ENCODE measurements at places on chromosomes 5 and 9. TPM values are rescaled to one million over a fixed set of nuclear protein-coding genes. Genes with fewer than 3 reads are reported as not detected.
A peak's percentile ranks its signal among the peaks of the same experiment; 100 is the strongest.

DNA sequence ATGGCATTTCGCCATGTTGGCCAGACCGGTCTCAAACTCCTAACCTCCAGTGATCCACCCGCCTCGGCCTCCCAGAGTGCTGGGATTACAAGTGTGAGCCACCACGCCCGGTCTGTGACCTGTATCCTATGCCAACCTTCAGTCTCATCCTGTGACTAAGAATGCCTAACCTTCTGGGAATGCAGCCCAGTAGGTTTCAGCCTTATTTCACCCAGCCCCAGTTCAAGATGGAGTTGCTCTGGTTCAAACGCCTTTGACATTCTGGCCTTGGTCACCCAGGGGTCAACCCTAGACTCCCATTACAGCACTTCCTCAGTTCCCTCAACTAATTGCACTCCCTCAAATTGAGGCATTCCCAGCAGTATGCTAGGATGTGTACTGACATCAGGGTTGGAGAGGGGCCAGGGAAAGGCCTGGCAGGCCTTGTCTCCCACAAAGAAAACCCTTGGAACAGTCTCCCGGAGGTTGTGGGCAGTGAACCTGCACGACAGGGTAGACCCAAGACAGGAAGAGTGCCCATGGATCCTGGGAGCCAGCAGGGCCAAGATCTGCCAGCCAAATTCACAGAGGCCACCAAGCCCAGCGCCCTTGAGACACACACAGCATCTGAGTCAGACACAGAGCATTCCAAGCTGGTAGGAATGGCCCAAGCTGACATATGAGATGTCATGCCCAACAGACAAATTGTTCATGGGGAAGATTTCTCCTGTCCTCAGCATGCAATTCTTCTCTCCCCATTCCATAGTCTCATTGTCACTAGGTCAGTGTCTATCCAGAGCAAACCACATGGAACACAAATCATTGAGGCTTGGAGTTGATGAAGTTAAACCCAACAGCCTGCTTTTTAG, 24.9 kb upstream of the SMU1 start:
- no peak for DNase-seq

GRCh38 chr5:107378218-107378899, 292.4 kb downstream of the EFNA5 start:
- no peak for DNase-seq

DNA sequence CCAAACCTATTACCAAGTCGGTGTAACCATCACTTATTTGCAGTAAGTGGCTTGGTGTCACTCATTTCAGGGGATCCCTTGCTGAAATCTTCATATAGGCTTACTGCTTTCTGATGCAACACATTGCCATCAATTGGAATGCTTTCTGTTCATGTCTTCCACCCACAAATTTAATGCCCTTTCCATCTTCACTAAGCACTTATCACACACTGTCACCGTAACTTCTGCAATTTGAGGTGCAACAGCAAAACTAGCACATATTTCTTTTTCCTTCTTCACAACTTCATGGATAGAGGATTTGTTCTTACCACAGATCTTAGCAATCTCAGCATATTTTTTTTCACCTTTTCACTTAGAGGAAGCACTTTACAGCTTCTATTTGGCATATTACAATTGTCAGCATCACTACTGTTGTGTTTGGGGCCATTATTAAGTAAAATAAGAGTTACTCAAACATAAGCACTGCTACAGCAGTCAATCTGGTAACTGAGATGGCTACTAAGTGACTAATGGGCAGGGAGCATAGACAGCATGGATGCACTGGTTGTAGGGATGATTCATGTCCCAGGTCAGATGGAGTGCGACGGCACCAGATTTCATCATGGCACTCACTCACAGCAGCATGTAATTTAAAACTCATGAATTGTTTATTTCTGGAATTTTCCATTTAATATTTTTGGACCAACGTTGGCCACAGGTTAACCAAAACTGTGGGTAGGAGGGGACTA, 70.1 kb downstream of the PIP5K1B start:
- DNase-seq, result no peak

- no peak for DNase-seq
Measured at GRCh38 chr9:116905171-116905588, 218.1 kb downstream of the TRIM32 start.

GRCh38 chr5:172660974-172661373, 19.9 kb downstream of the NEURL1B start:
- DNase-seq, result no peak

- peak; percentile 47 for DNase-seq
Measured at GRCh38 chr5:179237770-179238627, 107.3 kb downstream of the ADAMTS2 start.

DNA sequence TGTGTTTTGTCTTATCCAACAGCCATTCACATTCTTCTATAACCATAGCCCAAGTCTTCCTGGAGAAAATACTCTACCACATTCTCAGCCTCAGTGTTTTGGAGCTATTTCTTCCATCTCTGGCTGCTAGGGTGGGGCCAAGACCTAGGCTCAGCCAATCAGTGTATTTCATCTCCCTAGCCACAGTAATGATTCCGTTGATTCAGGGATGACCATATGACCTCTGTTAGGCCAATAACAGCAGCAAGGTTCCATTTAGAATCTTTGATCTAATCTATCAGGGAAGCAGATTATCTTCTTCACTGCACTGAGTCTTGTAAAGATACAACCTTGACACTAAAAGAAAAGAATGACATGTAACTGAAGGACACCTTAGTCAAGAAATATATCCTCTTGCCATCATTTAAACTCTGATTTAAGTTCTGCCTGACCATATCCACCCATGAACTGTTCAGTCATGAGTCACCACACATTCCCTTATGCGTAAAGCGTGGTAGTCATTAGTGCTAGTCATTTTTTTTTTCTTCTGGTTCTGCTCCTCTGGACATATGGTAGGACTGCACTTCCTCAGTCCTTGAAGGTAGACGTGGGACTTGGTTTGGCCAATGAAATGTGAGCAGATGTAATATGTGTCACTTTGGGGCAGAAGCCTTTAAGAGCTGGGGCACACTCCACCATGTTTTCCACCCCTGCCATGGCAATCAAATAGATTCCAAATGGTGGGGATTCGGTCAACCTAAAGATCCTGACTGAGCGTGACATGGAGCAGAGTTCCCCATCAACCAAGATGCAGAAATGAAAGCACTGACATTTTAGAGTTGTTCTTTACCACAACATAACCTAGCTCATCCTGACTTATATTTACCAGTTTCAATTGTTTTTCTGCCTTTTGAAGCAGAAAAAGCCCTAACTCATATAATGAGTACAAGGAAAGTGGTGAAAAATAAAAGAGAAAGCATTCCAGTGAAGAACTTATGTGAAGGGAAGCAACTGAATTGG, 12.7 kb upstream of the PRELID2 start:
- DNase-seq, result no peak

GRCh38 chr5:96084874-96085506, 123.3 kb upstream of the ELL2 start:
- DNase-seq, result no peak

- no peak for DNase-seq
Measured at GRCh38 chr5:2739360-2740050, 12.0 kb downstream of the IRX2 start.

- no peak for DNase-seq
Measured at GRCh38 chr9:104826079-104826775, 62.3 kb downstream of the NIPSNAP3B start.

GRCh38 chr9:79572608-79573411, 1.0 kb downstream of the TLE4 start:
- DNase-seq, result peak; percentile 87

GRCh38 chr5:124203303-124203702, 543.1 kb downstream of the ZNF608 start:
- no peak for DNase-seq

DNA sequence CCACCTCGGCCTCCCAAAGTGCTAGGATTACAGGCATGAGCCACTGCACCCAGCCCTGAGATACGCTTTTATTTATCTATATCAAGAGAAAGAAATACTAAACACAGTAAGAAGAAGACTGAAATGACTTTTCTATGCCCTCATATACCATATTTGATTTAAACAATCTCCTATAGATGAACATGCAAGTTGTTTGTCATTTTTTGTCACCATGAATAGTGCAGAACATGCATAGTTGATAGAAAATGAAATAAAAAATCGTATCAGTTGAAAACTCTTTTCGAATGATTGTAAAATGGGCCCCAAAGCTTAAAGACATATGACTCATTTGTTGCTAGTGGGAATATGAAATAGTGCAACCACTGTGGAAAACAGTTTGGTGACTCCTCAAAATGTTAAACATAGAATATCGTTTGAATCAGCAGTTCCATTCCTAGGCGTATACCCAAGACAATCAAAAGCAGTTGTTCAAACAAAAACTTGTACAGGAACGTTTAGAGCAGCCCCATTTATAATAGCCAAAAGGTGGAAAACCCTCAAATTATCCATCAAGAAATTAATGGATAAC, 61.4 kb upstream of the ANKH start:
- no peak for DNase-seq

GRCh38 chr5:27208051-27208450, 169.7 kb upstream of the CDH9 start:
- no peak for DNase-seq

DNA sequence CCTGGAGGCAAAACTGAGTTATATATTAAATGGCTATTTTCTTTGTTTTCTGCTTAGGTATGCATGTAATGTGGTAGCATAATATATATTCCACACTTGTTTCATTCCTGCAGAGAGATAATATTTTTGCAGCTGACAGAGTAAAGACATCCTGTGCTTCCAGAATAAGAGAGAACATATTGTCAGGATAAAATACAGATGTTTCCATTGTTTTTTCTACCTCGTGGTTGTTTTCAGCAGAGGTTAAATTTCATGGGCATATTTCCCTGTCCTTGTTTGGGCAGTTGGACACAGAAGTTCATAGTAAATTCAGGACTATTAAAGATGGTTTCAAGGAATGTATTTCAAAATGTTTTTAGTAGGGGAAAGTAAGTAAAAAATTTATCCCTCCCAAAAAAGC, 47.6 kb upstream of the MEGF10 start:
- DNase-seq, result no peak

DNA sequence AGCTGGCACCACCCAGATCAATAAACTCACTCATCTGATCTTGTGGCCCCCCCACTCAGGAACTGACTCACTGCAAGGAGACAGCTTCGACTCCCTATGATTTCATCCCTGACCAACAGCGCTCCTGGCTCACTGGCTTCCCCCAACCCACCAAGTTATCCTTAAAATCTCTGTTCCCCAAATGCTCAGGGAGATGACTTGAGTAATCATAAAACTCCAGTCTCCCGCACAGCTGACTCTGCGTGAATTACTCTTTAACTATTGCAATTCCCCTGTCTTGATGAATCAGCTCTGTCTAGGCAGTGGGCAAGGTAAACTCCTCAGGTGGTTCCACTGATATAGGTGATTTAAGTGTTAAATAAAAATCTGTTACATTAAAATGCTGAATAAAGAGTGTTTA, 1.9 kb upstream of the TRIM32 start:
- no peak for DNase-seq

- DNase-seq, result no peak
Measured at GRCh38 chr9:94936419-94936818, 209.9 kb downstream of the AOPEP start.

DNA sequence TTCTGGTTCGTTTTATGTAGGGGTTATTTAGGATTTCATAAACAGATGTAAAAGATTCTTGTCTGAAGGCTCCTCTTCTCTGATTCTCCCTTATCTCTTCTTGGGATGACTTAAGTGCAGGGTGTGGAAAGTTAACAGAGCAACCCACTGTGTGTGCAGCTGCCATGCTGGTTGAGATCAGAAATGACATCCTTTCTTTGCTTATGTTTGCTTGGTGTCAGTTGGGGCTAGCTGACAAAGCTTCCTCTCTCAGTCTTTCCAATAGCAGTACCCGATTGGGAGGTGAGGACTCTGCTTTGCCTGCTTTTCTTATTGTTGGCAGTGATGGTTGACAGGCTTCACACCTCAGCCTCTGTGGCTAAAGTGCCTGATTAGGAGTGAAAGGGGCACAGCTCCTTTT, 26.5 kb downstream of the OGN start:
- no peak for DNase-seq

- DNase-seq, result no peak
Measured at GRCh38 chr9:31259824-31260223, 1124.6 kb upstream of the ACO1 start.

DNA sequence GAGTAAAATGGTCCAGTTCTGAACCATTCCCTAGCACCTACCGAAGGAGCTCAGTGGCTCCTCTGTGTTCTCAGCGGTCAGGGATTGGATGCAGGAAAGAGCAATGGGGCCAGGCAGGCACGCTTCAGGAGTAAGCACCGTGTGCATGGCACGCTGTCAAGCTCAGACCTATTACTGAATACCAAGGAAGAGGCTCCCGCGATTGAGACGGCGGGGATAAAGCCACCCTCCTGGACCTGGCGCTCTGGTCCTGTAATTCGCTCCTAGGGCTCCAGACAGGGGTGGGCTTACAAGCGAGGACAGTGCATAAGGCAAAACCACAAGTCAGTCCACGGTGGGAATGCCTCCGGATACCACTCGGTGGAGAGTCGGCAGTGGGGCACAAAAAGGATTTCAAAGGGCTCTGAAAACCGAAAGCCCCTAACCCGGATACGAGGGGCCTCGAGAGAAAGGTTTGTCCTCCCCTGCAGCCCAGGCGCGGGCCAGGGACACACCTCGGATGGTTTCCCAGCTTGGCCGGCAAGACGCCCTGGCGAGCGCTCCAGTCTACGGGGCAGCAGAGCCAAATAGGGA, 988 bp downstream of the OXCT1 start:
- DNase-seq, result peak; percentile 83

DNA sequence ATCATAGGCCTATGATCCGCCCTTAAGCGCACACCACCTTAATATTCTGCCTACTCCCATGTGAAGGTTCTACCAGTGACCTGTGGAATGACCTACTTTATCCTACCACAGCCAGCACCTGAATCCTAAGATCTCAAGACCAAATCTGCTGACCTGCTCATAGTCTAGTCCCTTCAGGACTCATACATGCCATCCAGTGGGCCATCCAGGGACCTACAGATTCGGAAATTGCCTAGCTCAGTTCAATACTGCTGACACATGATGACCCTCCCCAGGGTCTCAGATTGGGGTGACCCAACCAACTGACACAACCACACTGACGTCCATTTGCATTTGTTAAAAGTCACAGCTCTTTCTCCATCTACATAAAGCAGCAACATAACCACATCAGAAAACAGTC, 443.8 kb upstream of the ST8SIA4 start:
- peak; percentile 13 for DNase-seq

GRCh38 chr9:30995956-30996738, 1388.3 kb upstream of the ACO1 start:
- DNase-seq, result no peak

Gene FSTL4
- total RNA-seq, result not detected

Gene PTGES
- 7.9 TPM for total RNA-seq

Gene PCDHB16
- total RNA-seq, result 3.0 TPM

Gene PCDHB13
- 3.9 TPM for total RNA-seq

Gene PTAR1
- 48.8 TPM for total RNA-seq

Gene ZNF169
- 3.8 TPM for total RNA-seq

Gene LRRC14B
- total RNA-seq, result not detected

Gene GLIPR2
- 74.9 TPM for total RNA-seq

Gene GPR150
- 0.23 TPM for total RNA-seq

Gene TRIM36
- 0.37 TPM for total RNA-seq

Gene ITGA2
- 7.5 TPM for total RNA-seq

Gene C9orf50
- total RNA-seq, result not detected

Gene PCDHGA5
- total RNA-seq, result 5.2 TPM

Gene SERF1B
- 14.4 TPM for total RNA-seq

Gene TPRN
- total RNA-seq, result 8.8 TPM

Gene EGFLAM
- total RNA-seq, result 10.2 TPM

Measured in posterior vena cava (tissue), 2 donors.